ENCODE measurements at places on chromosomes 11 and 22. TPM values are rescaled to one million over a fixed set of nuclear protein-coding genes. Genes with fewer than 3 reads are reported as not detected.

DNA sequence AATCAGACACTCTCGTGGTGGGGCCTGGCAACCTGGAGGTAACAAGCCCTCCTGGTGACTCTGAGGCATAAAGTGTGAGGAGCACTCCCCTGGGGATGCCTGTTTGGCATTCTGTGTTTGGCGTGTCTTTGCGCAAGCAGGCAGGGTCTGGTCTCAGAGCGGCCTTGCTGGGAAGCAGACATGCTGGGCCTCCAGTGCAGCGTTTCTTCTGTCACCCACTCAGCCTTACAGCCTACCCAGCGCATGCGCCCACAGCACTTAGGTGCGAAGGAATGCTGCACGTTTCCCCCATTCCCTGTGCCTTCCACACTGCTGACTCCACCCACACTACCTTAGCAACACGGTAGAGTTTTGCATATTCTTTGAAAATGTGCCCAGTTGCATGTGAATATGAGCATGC, 7.4 kb upstream of the CXCR5 start:
- no peak overlapping the region for H3K27ac ChIP-seq
- no peak for DNase-seq
- no peaks in the 10 kb centered on the region for H3K27me3 ChIP-seq
- no peaks in the 10 kb centered on the region for H3K36me3 ChIP-seq

DNA sequence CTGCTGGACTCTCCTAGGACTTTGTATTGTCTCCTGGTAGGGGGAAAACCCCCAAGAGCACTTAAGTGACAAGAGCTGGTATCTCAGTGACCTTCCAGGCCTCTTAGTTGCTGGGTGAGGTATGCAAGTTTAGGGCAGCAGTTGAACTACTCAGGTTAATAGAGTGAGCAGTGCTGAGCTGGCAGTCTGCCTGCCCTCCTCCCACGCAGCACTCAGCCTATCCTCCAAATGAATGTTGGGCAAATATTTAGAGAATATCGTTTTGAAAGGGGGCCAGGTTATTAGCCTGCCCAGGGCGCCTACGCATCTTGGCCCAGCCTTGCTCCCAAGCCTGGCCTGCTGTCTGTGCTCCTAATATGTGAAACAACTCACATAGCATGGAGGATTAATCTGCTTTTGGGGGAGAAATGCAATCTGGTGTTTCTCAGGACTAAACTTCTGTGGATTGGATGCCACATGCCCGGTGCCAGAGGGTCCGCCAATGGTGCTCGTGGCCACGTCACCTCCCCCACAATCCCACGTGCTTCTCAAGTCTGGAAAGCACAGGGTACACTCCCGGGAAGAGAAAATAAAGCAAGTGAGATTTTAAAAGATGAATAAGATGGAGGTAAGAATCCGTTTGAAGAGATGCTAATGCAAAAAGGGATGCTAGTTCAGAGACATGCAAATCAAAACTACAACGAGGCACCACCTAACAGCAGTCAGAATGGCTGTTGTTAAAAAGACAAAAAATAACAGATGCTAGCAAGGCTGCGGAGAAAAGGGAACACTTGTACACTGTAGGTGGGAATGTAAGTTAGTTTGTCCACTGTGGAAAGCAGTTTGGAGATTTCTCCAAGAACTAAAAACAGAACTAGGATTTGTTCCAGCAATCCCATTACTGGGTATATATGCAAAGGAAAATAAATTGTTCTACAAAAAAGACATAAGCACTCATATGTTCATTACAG, 67.7 kb downstream of the SPON1 start:
- H3K27ac ChIP-seq: peak overlapping the region; percentile 31
- DNase-seq: peak; percentile 92
- H3K4me1 ChIP-seq: peaks cover 20% of the 10 kb centered on the region
- no peaks in the 10 kb centered on the region for H3K27me3 ChIP-seq

GRCh38 chr11:1481861-1482441, 4.6 kb downstream of the MOB2 start:
- peaks cover 7% of the 10 kb centered on the region for H3K36me3 ChIP-seq
- no peak overlapping the region for H3K4me3 ChIP-seq
- H3K27me3 ChIP-seq: no peaks in the 10 kb centered on the region
- peaks cover 71% of the 10 kb centered on the region for H3K4me1 ChIP-seq
- DNase-seq: peak; percentile 67

DNA sequence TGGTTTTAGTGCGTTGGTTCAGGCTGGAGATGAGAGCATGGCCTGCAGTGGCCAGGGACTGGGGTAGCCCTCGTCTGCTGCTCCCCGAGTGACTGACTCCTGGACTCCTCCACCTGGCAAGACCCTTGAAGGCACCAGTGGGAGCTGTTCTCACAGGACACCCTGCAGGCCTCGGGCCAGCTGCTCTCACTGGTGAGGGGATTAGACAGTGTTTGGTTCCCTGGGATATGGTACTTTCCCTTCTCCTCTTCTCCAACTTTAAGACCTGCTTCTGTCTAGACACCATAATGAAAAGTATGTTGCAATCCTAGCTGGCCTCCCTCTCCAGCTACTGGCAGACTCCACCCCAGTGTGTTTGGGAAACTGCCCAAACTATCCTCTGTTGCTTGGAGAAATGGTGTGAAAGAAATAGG, 168.8 kb upstream of the CADM1 start:
- H3K4me1 ChIP-seq: peaks cover 8% of the 10 kb centered on the region
- no peaks in the 10 kb centered on the region for H3K27me3 ChIP-seq
- H3K27ac ChIP-seq: no peak overlapping the region

GRCh38 chr11:46472662-46472994, 81.1 kb upstream of the CHRM4 start:
- H3K27me3 ChIP-seq: no peaks in the 10 kb centered on the region
- no peaks in the 10 kb centered on the region for H3K4me1 ChIP-seq
- H3K36me3 ChIP-seq: no peaks in the 10 kb centered on the region
- no peak overlapping the region for H3K27ac ChIP-seq

The OR2AT4 gene
- not detected for total RNA-seq

The MAP4K2 gene
- 37.9 TPM for total RNA-seq

All from thyroid gland (tissue), 4 donors.